ENCODE measurements at places on chromosomes 5 and 9. TPM values are rescaled to one million over a fixed set of nuclear protein-coding genes. Genes with fewer than 3 reads are reported as not detected.

NHP2 gene
- 188 TPM for total RNA-seq

GABRB2 gene
- total RNA-seq = not detected

C5orf34 gene
- total RNA-seq = 12.6 TPM

FRMPD1 gene
- not detected for total RNA-seq

SPEF2 gene
- total RNA-seq = 2.4 TPM

ATOX1 gene
- 169 TPM for total RNA-seq

OR13C4 gene
- not detected for total RNA-seq

UGCG gene
- total RNA-seq = 74.1 TPM

PTGDS gene
- total RNA-seq = not detected

OR1Q1 gene
- not detected for total RNA-seq

OBP2B gene
- total RNA-seq = not detected

POU5F2 gene
- not detected for total RNA-seq

RETREG1 gene
- total RNA-seq = 2.2 TPM

LCN2 gene
- total RNA-seq = not detected
